ENCODE measurements at places on chromosomes 16 and 17. TPM values are rescaled to one million over a fixed set of nuclear protein-coding genes. Genes with fewer than 3 reads are reported as not detected.

The ACSM2B gene
- 2.5 TPM for polyA plus RNA-seq

- no peak for DNase-seq
These were observed 49.6 kb upstream of the LRRC37A3 start for GRCh38 chr17:64968652-64969501.

DNA sequence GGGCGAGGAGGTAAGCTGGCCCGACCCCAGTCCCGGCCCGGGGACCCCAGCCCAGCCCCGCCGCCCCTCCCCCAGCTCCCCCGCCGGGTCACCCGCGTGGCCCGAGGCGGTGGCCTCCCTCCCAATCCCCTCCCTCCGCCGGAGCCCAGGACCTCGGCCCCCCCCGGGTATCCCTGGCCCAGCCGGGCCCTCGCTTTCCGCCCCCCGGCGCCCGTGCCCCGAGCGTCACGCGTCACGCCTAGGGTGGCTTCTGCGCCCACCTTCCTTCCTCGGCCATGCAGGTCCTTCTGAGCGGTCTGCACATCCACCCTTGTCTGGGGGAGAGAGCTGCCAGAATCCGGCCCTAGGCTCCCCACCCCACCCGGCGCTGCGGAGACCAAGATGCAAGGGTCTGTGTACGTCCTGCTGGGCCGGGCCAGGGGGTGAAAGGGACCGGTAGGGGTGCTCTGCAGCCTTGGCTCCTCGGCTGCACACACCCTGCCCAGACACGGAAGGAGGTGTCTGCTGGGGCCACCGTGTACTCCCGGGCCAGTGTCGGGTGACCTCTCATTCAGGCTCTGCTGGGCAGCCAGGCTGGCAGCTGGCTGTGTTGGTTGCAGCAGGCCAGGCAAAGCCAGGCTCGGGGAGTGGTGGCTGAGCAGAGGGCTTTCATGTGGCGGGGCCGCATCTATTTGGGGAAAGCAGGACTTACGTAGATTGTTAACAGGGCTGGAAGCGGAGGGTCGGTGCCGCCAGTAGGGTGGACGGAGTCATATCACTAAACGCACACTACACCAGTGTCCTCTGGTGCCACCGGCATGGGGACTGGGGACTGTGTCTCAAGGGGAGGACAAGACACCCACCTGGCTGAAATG, 754 bp downstream of the RAB11FIP4 start:
- DNase-seq = no peak

The HEXD gene
- polyA plus RNA-seq = 30.4 TPM

- DNase-seq = peak; percentile 93
These were observed at the start of gene MON1B for GRCh38 chr16:77190478-77191258. MON1B (plus strand) TSS chr16:77191190; CDS start chr16:77191486, 296 bp downstream.

- DNase-seq = no peak
These were observed 20.9 kb downstream of the MRC2 start for GRCh38 chr17:62648251-62648955.

The XAF1 gene
- 15.4 TPM for polyA plus RNA-seq

The ESRP2 gene
- 0.94 TPM for polyA plus RNA-seq

The SSTR5 gene
- 0.40 TPM for polyA plus RNA-seq

GRCh38 chr16:55508941-55509931, at the start of gene LPCAT2:
LPCAT2 (plus strand) TSS chr16:55509072; CDS start chr16:55509182, 110 bp downstream.
- no peak for DNase-seq

DNA sequence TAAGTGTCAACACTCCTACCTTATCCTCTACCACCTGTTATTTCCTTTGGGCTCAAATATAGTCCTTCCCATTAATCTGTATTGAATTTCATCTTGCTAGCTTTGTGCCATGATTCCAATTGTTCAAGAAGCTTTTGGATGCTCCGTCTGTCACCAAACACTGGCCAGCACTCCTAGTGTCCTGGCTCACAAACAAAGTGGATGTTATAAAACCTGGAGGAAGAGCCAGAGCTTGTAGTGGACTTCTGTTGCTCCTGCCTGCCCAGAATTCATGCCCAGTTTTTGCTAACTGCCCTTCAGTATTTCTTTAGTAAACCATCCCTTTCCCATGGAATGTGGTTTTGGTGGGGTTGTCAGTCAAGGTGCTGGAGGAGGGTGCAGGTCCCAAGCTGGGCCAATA, 77.2 kb upstream of the HS3ST2 start:
- DNase-seq = no peak

The UNC45B gene
- 0.05 TPM for polyA plus RNA-seq

DNA sequence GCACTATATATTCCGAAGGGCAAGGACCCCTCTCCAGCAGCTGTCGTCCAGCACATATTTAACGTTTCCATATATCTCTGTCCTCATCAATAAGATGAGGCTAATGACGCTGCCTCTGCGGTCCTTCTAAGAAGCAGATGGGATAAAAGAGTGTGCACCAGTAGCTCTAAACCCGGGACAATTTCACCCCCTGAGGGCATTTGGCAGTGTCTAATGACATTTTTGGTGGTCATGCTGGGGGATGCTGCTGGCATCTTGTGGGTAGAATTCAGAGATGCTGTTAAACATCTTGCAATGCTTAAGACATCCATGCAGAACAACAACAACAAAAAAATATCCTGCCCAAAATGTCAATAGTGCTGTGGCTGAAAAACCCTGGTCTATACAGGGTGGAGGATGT, 372.9 kb downstream of the CDH13 start:
- DNase-seq = no peak

The OMG gene
- polyA plus RNA-seq = 0.26 TPM

GRCh38 chr17:55532670-55533069, 21.4 kb upstream of the SMIM36 start:
- no peak for DNase-seq

The TSPOAP1 gene
- 76.5 TPM for polyA plus RNA-seq

GRCh38 chr16:64857411-64857810, 264.5 kb downstream of the CDH11 start:
- DNase-seq = no peak

- DNase-seq = no peak
These were observed at the start of gene ABCA8 for GRCh38 chr17:68955181-68955841. ABCA8 (minus strand) TSS chr17:68955392; CDS start chr17:68942034, 13,358 bp downstream.

The ACBD4 gene
- polyA plus RNA-seq = 11.9 TPM

DNA sequence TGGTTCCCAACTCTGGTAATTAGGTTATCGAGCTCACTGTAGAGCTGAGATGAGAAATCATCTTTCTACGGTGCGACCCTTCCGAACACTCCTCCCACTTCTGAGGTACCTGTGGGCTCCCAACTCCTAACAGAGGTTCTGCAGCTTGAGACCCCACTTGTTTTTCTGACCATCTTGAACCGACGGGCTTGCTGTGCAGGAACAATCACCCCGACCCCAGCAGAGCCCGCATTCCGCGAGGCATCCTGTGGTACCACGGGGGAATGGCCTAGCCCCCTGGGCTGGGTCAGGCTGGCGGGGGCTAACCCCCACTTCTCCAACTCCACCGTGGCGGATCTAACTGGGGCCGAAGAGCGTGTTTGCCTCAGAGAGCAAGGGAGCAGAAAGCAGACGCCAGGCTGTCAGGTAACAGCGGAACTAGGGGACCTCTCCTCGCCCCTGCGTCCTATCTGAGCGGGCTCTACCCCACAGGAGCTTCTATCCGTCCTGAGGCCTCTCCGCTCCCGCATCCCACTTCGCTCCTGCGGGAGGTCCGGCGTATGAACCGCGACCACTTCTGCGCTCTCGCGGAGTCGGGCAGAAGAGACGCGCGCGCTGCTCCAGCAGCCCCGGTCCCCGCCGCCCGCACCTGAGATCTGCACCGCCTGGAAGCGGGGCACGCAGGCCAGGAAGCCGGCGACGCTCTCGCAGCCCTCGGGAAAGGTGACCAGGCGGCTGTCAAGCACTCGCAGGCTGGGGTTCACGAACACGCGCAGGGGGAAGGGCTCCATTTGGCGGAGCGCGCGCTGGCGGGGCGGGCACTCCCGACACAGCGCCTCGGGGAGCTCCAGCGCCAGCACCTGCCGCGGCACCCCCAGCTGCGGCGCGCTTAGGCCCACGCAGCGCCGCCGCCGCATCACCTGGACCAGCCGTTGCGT, 761 bp downstream of the PDF start:
- DNase-seq = no peak

DNA sequence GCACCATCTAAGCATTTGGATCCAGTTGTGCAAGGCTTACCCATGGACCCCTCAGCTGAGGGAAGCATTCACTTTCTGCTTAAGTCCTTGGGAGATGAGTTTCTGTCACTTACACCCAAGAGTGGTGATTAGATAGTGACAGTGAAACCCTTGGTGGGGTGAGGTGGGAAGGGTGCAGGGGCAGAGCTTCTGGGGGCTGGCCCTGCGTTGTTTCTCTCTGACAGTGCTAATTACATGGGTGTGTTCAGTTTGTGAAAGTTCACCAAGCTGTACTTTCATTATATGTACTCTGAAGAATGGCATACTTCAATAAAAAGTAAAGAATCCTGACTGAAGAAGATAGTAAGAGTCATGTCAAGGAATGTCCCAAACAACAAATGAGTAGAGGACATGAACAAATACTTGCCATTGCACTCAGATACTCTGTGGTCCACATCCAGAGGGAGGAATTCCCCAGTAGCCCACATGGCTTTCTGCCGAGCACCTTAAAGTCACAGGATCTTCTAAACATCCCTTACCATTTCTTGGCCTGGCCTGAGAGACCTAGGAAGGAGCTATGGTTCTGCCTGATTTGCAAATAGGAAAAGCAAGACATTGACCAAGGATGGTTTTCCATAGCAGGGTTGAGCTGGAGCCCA, 8.4 kb downstream of the CHST6 start:
- DNase-seq = no peak

The NPIPA3 gene
- polyA plus RNA-seq = 4.7 TPM

GRCh38 chr17:19247473-19247872, 10.3 kb downstream of the EPN2 start:
- DNase-seq = no peak

DNA sequence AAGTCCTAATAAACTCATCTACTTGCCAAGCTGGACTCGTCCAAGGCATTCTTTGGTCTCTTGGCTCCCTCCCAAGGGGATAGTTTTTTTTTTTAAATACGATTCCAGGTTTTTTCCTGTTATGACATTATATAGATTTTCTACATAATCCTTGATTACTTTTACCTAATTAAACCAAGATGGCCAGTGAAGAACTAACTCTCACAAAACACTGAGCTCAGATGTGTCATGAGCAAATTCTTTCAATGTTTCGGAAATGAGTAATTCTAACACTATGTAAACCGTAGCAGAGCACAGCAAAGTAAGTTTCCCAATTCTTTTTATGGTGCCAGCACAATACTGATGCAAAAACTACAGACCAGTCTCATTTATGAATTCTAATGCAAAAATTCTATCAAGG, 1.8 kb downstream of the ZNF23 start:
- DNase-seq = no peak

The C16orf96 gene
- 0.41 TPM for polyA plus RNA-seq

DNA sequence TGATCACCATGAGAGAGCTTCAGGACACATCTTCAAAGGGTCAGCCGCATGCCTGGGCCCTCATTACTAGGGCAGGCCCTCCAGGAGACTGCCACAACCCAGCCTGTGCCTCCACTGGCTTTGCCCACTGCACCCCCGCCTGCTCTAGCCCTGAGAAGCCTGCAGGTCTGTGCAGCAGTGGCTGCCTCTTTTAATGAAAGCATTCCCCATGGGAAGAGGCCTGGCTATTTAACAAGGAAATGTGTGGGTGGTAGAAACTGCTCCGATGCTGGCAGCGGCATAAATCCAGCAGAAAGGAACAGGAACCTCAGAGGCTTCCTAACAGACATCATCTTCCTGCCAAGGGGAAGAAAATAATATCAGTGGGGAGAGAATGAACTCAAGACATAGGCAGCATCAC, 375 bp upstream of the KRT32 start:
- DNase-seq = no peak

- no peak for DNase-seq
These were observed 3.9 kb downstream of the ITGA2B start for GRCh38 chr17:44385287-44386181.

- no peak for DNase-seq
These were observed 78.9 kb downstream of the ENGASE start for GRCh38 chr17:79153367-79154130.

DNA sequence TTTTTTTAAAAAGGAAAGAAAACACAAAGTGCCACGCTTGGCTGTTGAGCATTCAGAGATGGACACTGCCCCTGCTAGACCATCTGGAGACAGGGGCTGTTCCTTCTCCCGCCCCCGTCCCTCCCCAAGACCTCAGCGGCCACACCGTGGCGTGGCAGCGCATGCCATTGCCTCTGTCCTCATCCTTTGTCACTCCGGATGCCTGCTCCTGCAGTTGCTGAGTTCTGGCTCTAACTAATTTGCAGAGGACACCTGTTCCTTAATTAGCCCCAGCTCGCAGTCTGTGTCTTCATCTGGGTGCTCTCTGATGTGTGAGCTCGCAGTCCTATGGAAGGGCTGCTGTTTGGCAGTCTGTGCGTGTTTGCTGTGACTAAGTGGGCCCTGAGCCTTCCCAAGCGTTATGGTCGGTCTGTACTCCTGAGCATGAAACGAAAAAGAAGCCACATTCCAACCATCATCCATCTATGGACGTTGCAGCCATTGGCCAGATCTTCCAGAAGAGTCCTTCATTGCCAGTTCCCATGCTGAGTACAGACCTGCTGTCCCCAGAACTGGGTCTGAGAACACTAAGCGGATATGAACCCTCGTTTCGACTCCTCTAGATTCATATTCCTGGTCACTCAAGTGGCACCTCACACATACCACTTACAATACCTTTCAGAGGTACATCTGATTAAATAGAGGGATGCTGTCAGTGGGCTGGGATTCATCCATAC, 40.9 kb upstream of the NAT9 start:
- no peak for DNase-seq

The THOC6 gene
- polyA plus RNA-seq = 22.9 TPM

- DNase-seq = no peak
These were observed 5.1 kb downstream of the MVP start for GRCh38 chr16:29825145-29826044.

- no peak for DNase-seq
These were observed 3.6 kb downstream of the ZNRF1 start for GRCh38 chr16:75002474-75002873.

The GPR142 gene
- polyA plus RNA-seq = 0.63 TPM

GRCh38 chr17:19017401-19017800, 12.8 kb upstream of the FAM83G start:
- no peak for DNase-seq

- DNase-seq = no peak
These were observed 2.9 kb upstream of the BCL6B start for GRCh38 chr17:7019839-7020519.

DNA sequence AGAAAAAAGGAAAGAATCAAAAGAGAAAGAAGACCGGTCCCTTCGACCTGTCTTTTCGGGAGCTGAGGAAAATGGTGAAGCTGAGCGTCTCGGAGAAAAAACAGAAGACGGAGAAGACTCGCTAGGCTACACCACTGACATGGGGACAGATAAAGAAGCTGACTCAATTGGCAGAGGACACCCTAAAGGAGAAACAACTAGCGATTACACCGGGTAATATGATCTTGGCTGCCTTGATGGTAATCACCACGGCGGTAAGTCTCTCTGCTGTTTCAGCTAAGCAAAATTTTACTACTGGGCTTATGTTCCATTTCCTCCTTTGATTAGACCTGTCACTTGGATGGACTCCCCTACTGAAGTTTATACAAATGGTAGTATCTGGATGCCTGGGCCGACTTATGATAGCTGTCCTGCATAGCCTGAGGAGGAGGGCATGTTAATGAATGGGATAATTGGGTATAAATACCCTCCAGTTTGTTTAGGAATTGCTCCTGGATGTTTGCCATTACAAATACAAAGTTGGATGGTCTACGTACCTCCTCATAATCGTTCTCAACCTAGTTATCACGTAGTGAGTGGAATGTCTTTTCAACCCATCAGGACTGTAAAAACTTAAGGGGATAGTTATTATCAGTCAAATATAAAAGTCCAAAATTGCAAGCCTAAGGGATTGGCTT, 24.1 kb downstream of the ALOX15B start:
- DNase-seq = no peak
